ENCODE measurements at places on chromosomes 13 and 19.
A peak's percentile ranks its signal among the peaks of the same experiment; 100 is the strongest.

- DNase-seq, result peak; percentile 64
Observed at GRCh38 chr13:110874508-110874960, 40.3 kb downstream of the ANKRD10 start.

GRCh38 chr19:54345938-54346386 lies 7.0 kb upstream of the LILRA4 start:
- no peak for DNase-seq

DNA sequence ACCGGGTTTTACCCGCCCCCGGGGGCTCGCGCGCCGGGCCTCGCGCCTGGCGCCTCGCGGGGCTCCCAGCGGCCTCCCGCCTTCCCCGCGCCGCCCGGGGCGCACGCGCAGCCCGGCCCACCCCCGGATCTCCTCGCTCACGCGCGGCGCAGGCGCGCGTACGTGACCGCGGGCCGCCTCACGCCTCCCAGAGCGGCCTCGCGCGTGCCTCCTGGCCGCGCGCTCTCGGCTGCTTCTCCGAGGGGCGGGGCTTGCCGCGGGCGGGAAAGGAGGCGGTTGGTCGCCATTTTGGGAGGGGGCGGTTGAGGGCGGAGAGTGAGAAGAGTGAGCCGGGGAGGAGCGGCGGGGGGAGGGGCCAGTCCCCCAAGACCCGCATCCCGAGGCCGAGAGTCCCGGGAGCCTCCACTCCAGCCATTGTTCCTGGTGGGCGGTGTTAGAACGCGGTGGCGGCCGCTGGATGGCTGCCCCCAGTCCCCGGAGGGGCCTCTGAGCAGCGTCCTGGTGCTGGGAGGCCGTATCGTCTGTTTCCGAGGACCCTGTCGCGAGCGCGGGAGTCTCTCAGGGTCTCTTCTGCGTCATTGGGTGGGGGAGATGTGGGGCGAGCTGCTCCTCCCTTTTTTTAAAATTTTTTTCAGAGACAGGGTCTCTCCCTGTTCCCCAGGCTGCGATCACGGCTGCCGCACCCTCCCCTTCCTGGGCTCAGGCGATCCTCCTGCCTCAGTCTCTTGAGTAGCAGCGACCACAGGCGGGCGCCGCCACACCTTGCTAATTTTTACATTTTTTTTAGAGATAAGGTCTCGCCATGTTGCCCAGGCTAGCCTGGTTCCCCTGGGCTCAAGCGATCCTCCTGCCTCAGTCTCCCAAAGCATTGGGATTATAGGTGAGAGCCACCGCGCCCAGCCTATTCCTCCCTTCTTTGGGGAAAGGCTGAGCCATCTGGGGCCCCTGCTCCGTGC lies at the start of gene ZNF541:
TSS of gene ZNF541 (minus strand) at position 78 of the 956 bp plus-strand sequence. CDS start 17,292 bp downstream, outside the sequence.
- peak; percentile 93 for DNase-seq

- DNase-seq, result no peak
Observed at GRCh38 chr19:6720369-6721137, at the start of gene C3. Gene C3 (minus strand): TSS chr19:6720650. CDS start chr19:6720589, 61 bp downstream.

GRCh38 chr19:42601811-42602443 lies 7.2 kb upstream of the CEACAM8 start:
- no peak for DNase-seq

- no peak for DNase-seq
Observed at GRCh38 chr13:85095418-85096272, 703.6 kb downstream of the SLITRK6 start.

DNA sequence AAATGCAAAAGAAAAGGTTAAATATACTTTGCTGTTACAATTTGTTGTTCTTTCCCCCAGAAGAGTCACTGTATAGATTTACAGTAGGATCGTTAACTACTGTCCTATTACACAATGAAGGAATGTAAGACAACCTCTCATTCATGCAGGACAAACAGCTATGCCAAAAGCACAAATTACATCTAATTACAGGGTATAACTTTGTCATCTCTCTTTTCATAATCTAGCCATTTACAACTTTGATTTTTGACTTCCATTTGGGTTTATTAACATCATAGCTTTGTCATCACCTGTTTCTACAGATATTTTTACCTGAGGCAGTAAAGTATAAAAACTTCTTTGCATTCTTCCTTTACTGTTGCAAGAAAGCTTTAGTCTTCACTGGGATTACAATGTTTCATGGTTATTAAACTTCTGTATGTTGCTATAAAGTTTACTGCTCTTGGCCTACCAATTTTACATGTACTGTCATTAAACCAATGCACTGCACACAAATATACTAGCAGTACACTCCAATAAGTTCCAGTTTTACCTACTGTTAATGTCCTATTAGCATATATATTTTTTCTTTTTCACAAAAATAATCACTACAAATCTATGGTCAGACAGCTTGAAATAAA lies 18.9 kb downstream of the MICU2 start:
- no peak for DNase-seq

DNA sequence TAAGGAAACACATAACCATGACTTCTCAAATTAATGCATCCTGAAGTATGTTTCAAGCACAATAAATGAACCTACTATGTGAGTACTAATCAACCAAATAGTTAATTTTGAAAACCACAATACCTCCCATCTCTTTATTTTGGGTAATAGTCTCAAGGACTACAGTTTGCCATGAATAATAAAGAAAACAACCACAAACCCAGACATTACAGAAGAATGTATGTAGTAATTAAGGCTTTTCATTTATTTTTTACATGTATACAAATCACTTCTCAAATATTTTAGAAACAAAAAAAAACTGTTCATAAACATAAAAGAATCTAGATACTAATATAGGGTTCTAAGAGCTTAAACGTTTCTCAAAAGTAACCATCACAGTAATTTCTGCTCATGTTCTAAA lies 6.8 kb downstream of the KATNAL1 start:
- no peak for DNase-seq

- no peak for DNase-seq
Observed at GRCh38 chr19:7401694-7402093, 53.0 kb downstream of the ARHGEF18 start.

GRCh38 chr13:24734950-24735349 lies 29.0 kb upstream of the RNF17 start:
- no peak for DNase-seq

GRCh38 chr13:73531014-73531413 lies 472.2 kb downstream of the KLF5 start:
- DNase-seq, result no peak

- DNase-seq, result no peak
Observed at GRCh38 chr19:408441-408901, 476 bp downstream of the C2CD4C start.

DNA sequence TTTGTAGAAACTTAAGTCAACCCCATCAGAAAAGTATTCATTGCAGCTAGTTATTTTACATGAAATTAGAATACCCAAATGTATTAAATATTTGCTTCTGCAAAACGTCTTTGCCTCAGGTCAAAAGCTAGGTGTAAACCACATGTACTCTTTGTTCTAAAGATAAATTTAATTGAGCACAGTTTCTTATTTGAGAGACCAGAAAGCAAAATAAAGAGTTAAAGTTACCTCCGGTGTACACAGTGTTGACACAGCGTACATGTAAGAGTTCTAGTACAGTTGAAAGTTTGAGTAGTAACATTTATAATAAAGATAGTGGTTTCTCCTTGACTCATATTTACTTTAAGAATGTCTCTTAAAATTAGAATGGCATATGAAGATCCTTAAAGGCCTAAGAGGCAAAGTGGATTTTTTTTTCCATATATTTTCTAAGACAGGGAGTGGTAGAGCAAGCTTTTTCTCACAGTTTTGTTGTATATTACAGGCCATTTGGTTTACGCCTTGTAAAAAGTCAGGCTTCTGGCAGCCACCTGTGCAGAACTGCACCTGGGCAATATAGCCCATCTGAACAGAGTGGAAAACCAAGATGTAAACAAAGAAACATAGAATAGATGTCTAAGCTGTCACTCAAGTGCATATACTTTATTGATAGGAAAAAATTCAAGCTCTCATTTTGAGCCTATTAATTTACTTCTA lies 2.9 kb downstream of the LRCH1 start:
- DNase-seq, result no peak

DNA sequence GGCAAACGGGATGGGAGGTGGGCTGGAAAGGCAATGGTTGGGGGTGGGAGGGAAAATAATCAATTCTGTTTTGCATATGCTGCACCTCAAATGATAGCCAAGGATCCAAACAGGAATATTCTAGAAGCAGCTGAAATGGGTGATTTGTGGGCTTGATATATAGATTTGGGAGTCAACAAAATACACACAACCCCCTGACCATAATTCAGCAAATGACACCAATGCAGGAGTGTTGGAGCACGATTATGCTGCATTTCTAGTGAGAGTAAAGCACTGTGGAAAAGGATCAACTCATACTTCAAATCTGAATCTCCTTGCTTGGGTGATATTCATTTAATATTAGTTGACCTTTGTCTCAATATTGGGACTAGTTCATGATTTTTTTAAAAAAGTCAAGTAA lies 36.0 kb downstream of the LCP1 start:
- no peak for DNase-seq

DNA sequence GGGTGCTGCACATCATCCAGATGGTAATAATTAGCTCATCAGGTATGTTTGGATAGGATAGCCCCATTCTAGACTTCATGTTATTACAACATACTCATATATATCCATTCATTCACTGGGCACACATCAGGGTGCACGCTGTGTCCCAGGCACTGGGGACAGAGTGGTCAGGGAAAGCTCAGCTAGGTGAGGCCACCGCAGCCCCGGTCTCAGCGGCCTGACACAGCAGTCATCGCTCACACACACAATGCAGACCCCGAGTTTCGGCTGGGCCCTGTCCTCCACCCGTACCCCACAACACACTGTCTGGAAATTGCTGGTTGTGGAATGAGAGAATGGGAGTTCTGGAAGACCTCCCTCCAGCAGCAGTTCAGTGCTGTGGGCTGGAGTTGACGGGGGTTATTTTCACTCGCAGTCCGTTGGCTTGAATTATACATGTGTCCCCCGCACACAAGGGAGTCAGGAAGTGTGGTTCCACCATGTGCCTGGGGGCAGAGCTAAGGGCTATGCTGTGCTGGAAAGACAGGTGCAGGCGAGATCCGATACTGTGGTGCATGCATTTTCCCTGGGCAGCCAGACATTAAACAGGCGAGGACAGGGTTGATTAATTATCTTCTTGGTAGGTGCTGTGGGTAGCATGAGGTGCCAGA lies 257.6 kb downstream of the TEX29 start:
- no peak for DNase-seq
